ENCODE measurements at places on chromosomes 11 and 22.

DNA sequence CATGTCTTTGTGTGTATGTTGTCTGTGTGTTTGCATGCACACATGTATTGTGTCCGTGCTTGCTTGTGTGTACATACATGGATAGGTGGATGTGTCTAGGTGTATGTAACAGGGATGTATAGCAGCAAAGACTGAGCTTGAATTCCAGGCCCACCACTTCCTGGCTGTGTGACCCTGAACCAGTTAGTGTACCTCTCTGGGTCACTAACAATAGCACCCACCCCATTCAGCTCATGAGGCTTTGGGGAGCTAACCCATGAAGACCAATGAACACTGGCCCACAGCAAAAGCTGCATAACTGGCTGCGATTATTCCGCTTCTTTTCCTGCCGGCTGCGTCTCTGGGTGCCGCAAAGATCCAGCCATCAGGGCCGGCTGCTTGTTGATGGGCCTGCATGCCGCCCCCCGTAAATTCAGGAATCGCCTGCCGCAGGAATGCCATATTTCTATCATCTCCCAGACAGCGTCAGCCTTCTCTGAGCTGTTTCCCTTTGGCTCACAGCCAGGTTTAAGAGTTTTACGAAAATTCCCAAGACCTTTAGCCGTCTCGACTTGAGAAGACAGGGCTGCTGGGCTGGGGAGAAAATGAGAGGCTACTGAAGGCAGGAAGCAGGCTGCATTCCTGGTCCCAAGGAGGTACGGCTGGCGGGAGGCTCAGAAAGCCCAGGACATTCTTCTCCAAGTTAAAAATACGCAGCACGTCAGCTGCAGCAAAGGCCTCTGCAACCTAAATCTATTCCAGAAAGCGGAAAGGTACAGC, 224.6 kb downstream of the MN1 start:
- peak; percentile 88 for DNase-seq

DNA sequence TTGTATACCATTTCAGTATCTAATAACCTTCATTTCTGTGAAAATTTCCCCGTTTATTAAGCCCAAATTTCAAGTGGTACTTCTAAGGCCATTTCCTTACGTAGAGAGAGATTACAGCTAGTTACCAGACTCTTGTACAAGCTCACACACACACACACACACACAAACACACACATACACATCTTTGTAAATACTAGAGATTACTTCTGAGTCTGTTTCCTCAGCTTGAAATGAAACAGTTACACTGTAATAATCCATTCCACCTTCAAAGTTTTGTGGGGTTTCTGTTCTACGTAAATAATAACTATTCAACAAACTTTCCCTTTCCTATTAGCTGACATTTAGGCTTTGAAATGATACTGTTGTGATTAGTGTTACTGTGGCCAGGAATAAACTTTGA, 6.2 kb downstream of the POGLUT3 start:
- DNase-seq, result no peak

GRCh38 chr11:47337229-47337924, 15.1 kb downstream of the MYBPC3 start:
- DNase-seq, result no peak

DNA sequence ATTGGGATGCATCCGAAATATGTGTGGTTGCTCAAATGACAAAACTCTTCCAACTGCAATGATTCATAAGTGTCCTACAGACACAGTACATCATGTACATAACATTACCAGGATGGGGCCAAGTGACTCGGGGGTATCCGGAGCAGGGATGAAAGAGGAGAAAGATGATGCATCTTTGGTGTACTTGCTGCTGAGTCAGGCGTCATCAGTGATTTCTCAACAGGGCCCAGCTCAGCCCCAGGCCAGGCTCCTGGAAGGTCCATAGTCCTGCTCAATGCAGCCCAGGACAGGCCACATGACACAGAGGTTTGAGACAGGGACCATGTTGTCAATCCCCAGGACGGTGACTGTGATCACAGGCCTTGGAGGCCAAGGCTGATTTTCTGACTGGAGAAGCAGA, 59.3 kb downstream of the GGTLC2 start:
- DNase-seq, result no peak

DNA sequence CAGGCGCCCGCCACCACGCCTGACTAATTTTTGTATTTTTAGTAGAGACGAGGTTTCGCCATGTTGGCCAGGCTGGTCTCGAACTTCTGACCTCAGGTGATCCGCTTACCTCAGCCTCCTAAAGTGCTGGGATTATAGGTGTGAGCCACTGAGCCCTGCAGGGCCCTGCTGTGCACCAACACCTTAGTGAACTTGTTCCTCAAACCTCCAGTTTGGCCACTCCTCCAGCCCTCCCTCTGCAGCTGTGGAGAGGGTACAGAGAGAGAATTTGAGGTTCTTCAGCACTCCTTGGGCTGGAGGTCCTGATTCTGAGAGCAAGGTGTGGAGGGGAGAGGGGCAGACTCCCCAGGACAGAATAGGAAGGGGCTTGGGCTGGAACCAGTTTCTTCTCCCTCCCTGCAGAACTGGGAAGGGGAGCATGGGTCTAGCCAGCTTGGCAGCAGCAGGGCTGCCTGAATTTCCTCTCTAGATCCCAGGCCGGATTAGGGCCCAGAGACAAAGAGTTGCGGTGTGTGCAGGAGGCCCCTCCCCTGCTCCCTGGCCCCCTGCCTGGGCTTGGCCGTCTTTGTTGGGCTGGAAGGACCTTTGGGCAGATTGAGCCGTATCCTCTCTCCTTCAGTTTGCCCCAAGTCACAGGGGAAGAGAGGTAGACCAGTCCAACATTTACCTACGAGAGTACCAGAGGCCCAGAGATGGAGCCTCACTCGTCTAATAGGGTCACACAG, 2.3 kb upstream of the PEX16 start:
- no peak for DNase-seq

DNA sequence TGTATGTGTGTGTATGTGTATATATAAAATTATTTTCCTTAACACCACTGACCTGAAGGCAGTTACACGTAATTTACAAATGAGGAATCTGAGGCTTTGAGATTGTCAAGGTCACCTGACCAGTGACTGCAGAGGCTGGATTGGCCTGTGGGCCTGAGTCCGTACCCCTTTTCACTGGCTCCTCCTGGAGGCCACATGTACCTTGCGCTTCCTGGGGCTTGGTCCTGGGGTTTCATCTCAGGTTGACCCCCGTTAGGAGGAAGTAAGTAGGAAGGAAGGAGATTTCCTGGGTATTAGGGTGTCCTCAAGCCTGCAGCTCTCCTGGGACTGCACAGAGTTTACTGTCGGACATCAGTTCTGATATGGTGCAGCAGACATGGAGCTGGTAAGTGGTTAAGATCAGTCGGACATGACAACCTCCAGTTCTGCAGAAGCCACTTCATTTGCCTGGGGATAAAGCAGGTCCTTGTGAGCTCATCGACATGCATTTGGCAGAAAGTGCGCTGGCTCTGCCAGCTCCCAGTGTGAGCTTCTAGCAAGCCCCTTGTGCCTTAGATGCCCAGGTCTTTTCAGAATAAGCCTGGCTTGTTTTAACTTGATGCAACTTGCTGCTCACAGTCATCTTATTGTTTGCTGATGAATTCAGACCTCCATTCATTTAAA, 36.6 kb downstream of the ST3GAL4 start:
- no peak for DNase-seq

DNA sequence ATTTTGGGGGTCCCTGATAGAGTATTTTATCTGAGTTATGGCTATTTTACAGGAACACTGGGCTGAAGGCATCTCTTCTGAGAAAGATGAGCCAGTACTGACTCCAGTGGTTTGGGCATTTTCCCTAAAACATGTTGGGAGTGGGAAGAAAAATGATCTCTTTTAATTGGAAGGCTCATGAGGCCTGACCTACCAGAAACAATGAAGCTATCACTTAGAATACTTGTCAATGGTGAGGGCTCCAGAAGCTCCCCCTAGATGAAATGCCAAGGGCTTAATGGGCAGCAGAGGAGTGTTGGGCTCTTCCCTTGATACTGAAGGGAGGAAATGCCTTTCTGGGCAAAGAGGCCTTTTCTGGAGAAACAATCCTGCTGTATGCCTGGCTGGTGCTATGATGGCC, 63.5 kb upstream of the BDNF start:
- DNase-seq, result no peak

- DNase-seq, result no peak
These were observed 28.2 kb downstream of the SLC22A12 start for GRCh38 chr11:64619196-64619595.

DNA sequence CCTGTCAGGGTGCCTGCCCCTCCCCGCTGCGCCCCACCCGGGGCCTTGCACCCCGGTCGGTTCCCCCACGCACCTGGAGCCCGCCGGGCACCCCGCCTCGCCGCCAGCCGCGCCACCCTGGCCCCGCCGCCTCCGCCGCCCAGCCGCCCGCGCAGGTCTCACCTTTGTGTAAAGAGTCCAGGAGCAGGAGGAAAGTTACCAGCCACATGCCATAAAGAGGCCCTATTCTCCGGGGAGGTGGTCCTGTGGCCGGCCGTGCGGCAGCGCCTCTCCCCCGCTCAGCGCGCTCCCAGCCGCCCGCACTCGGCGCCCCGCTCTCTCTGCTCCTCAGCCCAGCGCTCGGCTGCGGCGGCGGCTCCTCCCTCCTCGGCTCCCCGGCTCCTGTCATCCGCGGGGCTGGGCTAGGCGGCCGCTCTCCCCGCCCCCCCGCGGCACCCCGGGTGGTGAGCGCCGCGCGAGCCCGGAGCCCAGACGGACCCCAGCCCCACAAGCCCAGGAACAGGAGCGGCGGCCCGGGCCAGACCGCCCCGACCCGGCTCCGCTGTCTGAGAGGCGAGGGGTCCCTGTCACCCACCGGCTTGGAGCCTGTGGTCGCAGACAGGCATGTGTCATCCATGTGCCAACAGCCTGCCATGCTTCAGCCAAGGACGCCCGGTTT, at the start of gene DSCAML1:
DSCAML1 (minus strand) TSS at position 345 of the 658 bp plus-strand sequence; CDS start at position 208, 137 bp downstream.
- no peak for DNase-seq

GRCh38 chr22:49786976-49787706, 40.5 kb downstream of the BRD1 start:
- no peak for DNase-seq

- DNase-seq, result peak; percentile 54
These were observed 61.6 kb downstream of the C22orf31 start for GRCh38 chr22:28999919-29000556.

- no peak for DNase-seq
These were observed 58.4 kb downstream of the TRMU start for GRCh38 chr22:46393873-46394272.

- DNase-seq, result peak; percentile 31
These were observed 57.6 kb downstream of the TNRC6B start for GRCh38 chr22:40235308-40235707.

- DNase-seq, result no peak
These were observed 58.4 kb upstream of the PSMA1 start for GRCh38 chr11:14578541-14578956.

- no peak for DNase-seq
These were observed 431.8 kb upstream of the FAT3 start for GRCh38 chr11:91792779-91793262.

DNA sequence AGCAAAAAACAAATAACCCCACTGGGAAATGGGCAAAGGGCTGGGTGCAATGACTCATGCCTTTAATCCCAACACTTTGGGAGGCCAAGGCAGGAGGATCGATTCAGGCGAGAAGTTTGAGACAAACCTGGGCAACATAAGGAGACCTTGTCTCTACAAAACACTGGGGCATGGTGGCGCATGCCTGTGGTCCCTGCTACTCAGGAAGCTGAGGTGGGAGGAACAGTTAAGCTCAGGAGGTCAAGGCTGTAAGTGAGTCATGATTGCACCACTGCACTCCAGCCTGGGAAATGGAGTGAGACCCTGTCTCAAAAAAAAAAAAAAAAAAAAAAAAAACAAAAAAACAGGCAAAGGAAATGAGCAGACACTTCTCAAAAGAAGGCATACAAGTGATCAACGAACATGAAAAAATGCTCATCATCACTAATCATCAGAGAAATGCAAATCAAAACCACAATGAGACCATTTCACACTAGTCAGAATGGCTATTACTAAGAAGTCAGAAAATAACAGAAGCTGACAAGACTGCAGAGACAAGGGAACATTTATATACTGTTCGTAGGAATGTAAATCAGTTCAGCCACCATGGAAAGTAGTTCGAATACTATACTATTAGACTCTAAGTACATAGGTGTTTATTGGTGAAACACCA, 48.2 kb upstream of the SMCO4 start:
- peak; percentile 25 for DNase-seq

- DNase-seq, result no peak
These were observed 584.3 kb downstream of the BRD1 start for GRCh38 chr22:49243335-49243734.

DNA sequence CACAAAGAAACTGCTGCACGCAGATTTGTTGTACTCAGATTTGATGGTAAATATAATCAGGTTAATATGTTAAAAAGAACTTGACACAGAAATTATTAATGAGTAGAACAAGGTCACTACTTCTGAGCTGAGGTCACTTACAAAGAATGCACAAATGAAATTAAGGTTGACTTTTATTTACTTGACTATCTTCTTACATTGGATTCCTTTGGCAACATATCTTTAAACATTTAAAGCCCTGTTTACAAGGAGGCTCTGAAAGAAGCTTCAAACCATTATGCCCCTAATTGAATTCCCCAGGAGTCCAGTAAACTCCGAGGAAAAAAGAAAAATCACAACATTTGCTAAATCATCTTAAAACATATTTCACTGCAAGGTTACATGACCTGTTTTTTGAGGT, 245.5 kb downstream of the SOX6 start:
- DNase-seq, result no peak

- no peak for DNase-seq
These were observed 56.8 kb downstream of the ALX4 start for GRCh38 chr11:44252999-44253602.

DNA sequence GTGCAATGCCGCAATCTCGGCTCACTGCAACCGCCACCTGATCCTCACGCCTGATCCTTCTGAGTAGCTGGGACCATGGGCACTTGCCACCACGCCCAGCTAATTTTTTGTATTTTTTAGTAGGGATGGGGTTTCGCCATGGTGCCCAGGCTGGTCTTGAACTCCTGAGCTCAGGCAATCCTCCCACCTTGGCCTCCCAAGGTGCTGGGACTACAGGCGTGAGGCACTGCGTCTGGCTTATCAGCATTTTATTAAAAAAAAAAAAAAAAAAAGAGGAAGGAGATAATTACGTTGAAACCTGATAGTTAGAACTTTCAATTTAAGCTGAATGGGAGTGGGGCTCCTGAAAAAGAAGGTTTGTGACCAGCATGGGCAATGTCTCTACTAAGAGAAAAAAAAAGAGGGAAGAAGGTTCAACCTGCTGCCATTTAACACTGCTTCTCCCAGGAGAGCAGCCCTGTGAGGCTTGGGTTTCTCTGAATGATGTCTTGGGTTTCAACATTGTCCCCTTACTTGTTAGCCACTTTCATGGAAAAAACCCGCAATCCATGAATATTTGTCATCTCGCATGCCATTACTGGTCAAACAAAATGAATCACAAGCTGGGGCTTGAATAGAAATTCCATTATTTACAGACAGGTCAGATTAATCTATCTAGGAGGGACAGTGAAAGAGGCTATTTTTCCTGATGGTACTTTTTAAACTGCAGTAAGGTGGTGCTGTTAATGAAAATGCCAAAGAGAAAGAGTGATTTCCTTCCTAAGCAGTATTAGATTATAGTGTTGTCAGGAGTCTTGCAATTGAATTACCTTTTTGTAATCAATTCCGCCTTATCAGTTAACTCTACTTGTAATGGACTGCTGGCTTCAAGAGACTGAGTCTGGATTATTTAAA, 72.5 kb downstream of the PACS1 start:
- peak; percentile 41 for DNase-seq

GRCh38 chr11:86509588-86509974, 134.9 kb downstream of the CCDC81 start:
- peak; percentile 65 for DNase-seq

- no peak for DNase-seq
These were observed 15.2 kb upstream of the LDHA start for GRCh38 chr11:18379201-18379600.

Data from fibroblast of skin of scalp (primary cell).